Muscle of back (tissue), 13 donors: ENCODE measurements at places on chromosomes 16 and 17.

- DNase-seq, result no peak
Observed at GRCh38 chr17:59811209-59811608, 81.5 kb downstream of the TUBD1 start.

DNA sequence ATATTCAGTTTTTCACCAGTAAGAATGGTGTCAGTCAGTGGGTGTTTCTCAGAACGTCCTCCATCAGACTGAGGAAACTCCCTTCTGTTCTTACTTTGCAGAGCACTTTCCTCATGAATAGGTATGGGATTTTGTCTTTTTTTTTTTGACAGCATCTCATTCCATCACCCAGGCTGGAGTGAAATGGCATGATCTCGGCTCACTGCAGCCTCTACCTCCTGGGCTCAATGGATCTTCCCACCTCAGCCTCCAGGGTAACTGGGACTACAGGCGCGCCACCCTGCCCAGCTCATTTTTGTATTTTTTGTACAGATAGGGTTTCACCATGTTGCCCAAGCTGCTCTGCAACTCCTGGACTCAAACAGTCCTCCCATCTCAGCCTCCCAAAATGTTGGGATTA is 130.3 kb downstream of the ZNF778 start:
- DNase-seq, result no peak

DNA sequence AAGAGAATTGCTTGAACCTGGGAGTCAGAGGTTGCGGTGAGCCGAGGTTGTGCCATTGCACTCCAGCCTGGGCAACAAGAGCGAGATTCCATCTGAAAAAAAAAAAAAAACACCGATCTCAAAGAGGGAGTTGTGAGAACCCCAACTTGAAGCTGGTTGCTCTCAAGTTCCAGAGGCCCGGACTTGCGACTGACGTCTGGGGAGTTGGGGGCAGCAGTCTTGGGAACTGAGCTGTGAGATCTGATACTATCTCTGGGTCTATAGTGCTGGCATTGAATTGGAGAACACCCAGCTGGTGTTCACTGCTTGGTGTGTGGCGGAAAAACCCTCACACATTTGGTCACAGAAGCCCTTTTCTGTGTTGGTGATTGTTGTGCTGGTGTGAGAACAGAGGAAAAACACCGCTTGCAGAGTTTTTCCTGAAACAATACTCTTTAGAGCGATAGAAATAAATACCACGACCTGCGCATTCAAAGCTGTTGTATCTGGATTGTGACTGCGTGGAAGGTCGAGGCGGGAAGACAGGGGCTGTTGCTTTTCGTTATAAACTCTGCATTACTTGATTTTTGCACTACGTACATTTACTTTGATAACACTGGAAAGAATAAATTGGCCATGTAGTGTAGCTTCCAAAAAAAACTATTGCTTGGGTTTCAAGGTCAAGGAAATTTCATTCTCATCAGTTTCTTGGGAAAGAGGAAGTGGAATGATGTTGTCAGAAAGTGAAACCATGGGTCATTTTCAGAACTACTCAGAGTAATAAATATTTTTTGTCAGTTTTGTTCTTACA is 8.8 kb downstream of the SCIMP start:
- no peak for DNase-seq

- peak; percentile 90 for DNase-seq
Observed at GRCh38 chr16:86566601-86566965, at the start of gene FOXC2. Gene FOXC2, plus strand, starts transcription at chr16:86566829. Its CDS starts 507 bp downstream, at chr16:86567336.

DNA sequence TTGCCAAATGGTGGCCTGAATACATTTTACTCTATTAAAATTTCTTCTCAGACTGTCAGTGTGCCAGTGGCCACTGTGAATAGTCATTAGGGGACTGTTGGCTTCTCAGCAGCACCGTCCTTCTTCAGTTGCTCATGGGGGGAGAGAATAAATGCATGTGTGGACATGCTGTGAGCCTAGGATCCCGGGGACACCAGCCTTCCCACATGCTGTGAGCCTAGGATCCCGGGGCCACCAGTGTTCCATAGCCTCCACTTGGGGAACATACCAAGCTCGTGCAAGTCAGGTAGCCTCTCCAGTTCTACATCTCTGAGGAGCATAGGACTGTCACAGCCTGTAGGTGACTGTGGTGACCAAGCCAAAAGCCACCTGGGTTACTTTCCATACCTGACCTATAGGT is 51.5 kb downstream of the BANP start:
- DNase-seq, result no peak

- peak; percentile 40 for DNase-seq
Observed at GRCh38 chr16:59122262-59122537, 388.1 kb upstream of the GOT2 start.

DNA sequence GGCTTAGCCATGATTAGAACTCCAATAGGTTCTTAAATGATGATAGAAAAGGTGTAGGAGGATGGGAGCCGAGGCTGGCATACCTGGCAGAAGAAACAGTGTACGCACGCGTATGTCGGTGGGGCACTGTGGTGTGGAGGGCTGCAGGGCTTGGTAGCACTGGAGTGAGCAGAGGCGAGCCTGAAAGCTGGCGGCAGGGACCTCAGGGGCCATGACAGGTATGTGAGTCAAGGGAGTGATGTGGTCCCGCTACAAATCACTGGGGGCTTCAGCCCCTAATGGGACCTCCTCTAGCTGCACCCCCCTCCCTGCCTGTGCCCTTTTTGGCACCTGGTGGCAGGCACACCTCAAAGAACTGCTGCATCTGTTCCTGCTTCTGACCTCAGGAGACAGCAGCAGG is 67.3 kb downstream of the RAI1 start:
- DNase-seq, result no peak

DNA sequence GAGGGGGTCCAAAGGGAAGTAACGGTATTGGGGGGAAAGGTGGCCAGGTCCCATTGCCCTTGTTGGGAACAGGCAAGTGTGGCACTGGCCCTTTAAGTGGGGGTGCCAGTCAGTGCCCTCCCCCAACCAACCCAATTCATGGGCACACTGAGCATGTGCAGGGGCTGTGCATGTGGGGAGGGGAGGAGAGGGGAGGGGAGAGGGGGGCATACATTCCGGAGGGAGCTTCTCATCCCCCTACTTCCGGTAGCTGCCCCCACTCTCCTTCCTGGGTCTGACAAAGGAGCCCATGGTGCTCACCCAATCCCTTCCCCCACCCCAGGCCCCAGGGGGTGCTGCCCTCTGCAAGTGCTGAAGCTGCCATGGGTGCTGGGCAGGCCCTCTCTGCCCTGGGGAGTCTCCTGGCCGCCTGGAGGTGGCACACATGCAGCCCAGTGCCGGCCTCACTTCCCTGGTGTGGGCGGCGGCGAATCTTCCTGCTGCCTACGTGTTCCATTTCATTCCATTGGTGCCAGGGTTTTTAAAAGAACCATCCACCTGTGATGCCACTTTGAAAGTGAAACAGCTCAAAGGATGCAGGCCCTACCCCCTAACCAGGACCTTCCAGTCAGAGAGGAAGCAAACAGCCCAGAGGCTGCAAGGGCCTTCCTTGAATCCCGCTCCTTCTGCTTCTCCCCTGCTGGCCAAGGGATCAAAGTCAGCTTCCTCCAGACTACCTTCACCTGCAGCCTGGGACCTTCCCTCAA is 11.0 kb downstream of the HEXIM2 start:
- DNase-seq, result peak; percentile 72

DNA sequence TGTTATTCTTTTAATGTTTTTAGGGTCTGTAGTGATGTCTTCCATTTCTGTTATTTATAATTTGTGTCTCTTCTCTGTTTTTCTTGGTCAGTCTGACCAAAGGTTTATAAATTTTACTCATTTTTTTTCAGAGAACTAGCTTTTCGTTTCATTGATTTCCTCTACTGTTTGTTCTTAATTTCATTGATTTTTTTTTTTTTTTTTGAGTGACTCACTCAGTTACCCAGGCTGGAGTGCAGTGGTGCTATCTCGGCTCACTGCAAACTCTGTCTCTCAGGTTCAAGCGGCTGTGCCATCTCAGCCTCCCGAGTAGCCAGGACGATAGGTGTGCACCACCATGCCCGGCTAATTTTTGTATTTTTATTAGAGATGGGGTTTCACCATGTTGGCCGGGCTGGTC is 12.6 kb upstream of the UBTF start:
- no peak for DNase-seq

DNA sequence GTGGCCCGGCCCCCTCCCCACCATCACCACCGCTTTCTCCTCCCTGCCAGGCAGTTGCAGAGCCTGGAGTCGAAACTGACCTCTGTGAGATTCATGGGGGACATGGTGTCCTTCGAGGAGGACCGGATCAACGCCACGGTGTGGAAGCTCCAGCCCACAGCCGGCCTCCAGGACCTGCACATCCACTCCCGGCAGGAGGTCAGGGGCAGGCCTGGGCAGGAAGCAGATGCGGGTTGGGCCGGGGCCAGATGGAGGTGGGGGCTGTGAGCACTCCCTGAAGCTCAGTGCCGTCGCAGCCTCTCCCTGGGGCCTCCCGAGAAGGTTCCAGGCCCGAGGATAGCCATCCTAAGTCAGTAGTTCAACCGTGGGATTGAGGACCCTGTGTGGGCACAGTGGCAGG is 14.2 kb upstream of the ADGRG3 start:
- peak; percentile 47 for DNase-seq

- no peak for DNase-seq
Observed at GRCh38 chr17:76911299-76912017, 43.3 kb downstream of the MGAT5B start.

GRCh38 chr17:5630434-5630833 is 46.1 kb upstream of the NLRP1 start:
- no peak for DNase-seq

DNA sequence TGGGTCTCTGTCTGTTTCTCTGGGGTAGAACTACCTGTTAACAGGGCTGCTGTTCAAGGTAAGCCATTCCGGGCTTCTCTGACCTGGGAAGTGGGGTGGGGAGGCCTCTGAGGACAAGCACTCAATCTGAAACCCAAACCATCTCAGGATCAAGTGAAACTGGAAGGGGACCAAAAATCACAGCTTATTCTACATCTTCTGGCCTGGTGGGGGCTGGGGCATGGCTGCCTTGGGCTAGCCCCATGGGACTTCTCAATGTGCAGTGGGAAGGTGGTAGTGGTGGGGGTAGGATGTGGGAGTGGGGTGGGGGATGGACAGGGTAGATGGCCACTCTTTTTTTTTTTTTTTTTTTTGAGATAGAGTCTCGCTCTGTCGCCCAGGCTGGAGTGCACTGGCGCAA is 5.5 kb downstream of the FLOT2 start:
- DNase-seq, result no peak

- peak; percentile 49 for DNase-seq
Observed at GRCh38 chr16:8572919-8573724, 17.2 kb downstream of the TMEM114 start.

- DNase-seq, result no peak
Observed at GRCh38 chr17:56808503-56808902, 25.2 kb downstream of the C17orf67 start.

GRCh38 chr16:13553453-13553985 is 366.4 kb upstream of the ERCC4 start:
- DNase-seq, result no peak

- DNase-seq, result no peak
Observed at GRCh38 chr17:32484041-32484461, 2.7 kb upstream of the CDK5R1 start.

DNA sequence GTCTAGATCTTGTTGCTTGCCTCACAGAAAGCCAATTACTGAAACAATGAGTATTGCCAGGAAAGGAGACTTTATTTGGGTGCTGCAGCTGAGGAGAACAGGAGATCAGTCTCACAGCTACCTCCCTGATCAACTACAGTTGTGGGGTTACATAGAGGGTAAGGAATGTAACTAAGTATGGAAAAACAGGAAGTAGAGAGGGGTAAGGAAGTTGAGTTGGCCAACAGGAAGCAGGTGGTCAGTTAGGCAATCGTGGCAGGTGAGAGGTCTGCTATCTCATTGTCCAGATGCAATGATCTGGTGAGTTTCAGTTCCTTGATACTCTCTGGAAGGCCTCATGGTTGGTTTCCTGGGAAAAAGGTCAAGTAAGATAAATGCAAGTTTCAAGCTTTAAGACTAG is 333.1 kb upstream of the GOT2 start:
- DNase-seq, result no peak

GRCh38 chr17:74133740-74134139 is 69.7 kb upstream of the RPL38 start:
- DNase-seq, result no peak

DNA sequence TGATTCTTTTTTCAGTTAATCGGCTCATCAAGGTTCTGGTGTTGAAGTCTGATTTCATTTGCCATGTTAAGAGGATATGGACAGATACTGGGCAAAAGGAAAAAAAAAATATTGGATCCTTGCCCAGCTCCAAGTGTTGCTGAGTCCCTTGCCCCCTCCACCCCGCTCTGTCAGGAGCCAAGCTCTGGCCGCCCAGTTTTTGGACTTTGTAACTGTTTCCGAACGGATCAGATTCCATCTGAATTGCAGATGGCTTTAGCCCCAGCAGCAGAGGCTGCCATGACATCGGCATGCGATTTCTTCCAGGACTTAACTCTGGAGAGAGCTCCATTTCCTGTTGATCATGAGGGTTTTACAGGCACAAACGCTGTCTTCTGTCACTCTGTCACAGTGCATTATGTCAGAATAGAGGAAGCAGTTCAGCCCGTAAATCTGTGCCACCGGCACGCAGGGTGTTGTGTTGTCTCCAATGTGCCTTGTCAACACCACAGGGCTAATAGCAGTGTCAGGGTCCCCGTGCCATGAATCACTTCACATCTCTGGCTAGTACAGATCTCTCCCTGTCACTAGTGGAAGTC is 615.6 kb downstream of the MAF start:
- DNase-seq, result peak; percentile 83

DNA sequence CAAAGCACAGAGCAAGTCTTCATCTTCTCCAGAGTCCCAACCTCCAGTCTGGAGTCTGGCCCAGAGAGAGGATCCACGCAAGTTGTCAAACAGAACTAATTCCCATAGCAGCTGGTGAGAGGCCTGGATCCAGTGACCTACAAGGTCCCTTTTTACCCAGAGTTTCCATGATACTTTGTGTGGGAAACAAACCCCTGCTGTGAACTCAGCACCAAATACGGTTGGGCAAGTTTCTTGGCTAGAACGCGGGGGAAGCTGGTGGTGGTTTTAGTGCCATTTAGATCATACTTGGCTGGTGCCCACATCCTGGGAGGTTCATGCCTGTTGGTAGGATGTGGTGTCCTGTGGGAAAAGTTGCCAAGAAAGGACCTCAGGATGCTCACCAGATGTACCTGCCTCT is 18.1 kb downstream of the TMC7 start:
- DNase-seq, result no peak

DNA sequence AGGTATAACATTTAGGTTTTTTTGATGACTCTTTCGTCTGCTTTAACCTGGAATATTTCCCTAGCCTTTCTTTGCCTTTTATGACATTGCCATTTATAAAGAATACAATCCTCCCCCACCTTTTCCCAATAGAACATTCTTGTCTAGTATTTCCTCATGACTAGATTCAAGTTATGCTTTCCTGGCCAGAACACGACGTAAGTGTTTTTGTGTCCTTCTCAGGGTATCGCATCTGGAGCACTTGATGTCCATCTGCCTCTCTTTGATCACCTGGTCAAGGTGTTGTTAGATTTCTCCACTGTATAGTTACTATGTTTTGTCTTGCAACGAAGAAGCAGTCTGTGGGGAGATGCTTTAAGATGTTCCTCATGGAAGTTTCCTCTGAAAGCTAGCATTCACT is 87.4 kb downstream of the MSI2 start:
- no peak for DNase-seq

GRCh38 chr17:13635951-13636350 is 34.2 kb upstream of the HS3ST3A1 start:
- DNase-seq, result no peak

GRCh38 chr17:78971756-78972506 is 7.8 kb downstream of the LGALS3BP start:
- DNase-seq, result no peak

GRCh38 chr17:78883533-78884131 is 19.4 kb downstream of the CEP295NL start:
- DNase-seq, result peak; percentile 94

- DNase-seq, result no peak
Observed at GRCh38 chr17:36849871-36850348, 87.4 kb upstream of the LHX1 start.

- peak; percentile 13 for DNase-seq
Observed at GRCh38 chr16:83520596-83520995, 287.2 kb upstream of the HSBP1 start.
